ENCODE measurements at places on chromosomes 4 and X.

DNA sequence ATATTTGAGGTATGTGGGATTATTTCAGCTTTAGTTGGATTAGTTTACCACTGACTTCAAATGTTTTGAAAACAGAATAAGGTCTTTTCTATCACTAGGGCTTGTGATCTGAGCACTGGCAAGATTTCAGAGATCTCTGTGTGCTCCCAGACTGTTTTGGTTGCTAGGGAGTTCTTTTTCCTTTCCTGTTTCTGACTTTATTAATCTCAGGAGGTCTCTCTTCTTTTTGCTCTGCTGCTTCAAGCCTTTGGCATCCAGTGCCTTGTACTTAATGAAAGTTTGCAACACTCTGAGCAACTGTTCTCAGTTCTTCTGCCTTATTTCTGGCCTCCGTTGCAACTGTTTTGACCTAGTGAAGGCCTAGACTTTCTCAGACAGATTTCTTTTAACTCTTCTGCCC lies 32.1 kb upstream of the PAQR3 start:
- no peak for DNase-seq

- DNase-seq, result no peak
Measured at GRCh38 chr4:7034262-7035081, 8.7 kb upstream of the TADA2B start.

DNA sequence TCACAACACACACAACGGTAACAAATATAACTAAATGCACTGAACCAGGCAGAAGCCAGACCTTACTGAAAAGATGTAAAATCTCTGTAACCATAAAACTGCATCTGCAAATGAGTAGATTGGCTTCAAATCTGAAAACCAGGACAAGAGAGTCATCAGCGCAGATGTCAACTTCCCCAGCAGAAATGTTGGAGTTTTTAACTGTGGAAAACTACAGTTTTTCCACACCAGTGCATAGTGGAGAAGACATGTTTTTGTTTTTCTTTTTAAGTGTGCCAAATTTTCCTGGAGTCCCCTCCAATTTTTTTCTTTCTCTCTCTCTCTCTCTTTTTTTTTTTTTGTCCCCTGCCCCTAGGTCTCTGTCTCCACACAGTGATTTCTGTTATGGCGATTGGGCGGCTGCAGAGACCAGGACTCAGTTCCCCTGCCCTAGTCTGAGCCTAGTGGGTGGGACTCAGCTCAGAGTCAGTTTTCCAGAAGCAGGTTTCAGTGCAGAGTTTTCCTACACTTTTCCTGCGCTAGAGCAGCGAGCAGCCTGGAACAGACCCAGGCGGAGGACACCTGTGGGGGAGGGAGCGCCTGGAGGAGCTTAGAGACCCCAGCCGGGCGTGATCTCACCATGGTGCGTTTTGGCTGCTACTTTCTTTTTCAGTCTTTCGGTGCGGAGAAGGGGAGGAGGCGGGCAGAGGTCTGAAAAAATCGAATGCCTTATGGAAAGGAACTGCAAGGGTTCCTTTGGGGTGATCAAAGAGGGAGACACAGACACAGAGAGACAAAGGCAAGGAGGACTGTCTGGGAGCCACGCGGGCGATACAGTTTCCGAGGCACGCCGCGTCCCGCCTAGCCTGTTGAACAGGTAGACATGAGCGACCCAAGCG lies at the start of gene GUCY1A1:
Gene GUCY1A1 (plus strand): TSS at position 505 of the 878 bp plus-strand sequence. CDS start 30,020 bp downstream, outside the sequence.
- DNase-seq, result no peak

- DNase-seq, result no peak
Measured at GRCh38 chrX:107567370-107567769, 60.9 kb upstream of the PRPS1 start.

GRCh38 chrX:138777230-138777629 lies 65.7 kb upstream of the FGF13 start:
- DNase-seq, result no peak

- DNase-seq, result no peak
Measured at GRCh38 chr4:147727476-147728028, 4.3 kb upstream of the ARHGAP10 start.
